Liver (tissue), 10 donors: ENCODE measurements at places on chromosomes 16 and 17.

DNA sequence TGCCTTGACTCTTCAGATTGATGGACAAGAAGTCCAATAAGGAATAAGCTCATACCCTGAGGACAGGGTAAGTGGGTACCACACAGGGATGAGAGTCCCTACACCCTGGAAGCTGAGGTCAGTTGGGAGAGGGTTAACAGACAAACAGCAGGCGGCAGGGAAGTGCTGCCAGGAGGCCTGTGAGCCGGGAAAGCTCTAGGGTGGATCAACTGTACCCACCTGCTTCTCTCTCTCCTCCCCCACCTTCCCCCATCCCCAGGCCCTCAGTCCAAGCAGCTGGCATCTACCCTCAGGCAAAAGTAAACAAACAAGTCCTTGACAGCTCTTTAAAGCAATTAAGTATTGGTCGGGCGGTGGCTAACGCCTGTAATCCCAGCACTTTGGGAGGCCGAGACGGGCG is 20.7 kb upstream of the MYLK3 start:
- no peaks in the 10 kb centered on the region for H3K27me3 ChIP-seq
- H3K36me3 ChIP-seq: no peaks in the 10 kb centered on the region
- DNase-seq: no peak

GRCh38 chr16:14202697-14203096 is 131.6 kb downstream of the MRTFB start:
- H3K27ac ChIP-seq: peak overlapping the region; percentile 55
- no peaks in the 10 kb centered on the region for H3K27me3 ChIP-seq
- no peak for DNase-seq
- no peak overlapping the region for H3K4me3 ChIP-seq

- H3K27me3 ChIP-seq: no peaks in the 10 kb centered on the region
- no peaks in the 10 kb centered on the region for H3K36me3 ChIP-seq
- peak; percentile 81 for DNase-seq
- H3K27ac ChIP-seq: no peak overlapping the region
Measured at GRCh38 chr16:27109666-27110523, 43.2 kb downstream of the C16orf82 start.

GRCh38 chr16:30895627-30896260 is 670 bp upstream of the CTF1 start:
- H3K4me1 ChIP-seq: peaks cover 28% of the 10 kb centered on the region
- H3K27me3 ChIP-seq: no peaks in the 10 kb centered on the region
- H3K36me3 ChIP-seq: no peaks in the 10 kb centered on the region
- H3K4me3 ChIP-seq: no peak overlapping the region
- peak overlapping the region; percentile 94 for H3K27ac ChIP-seq

DNA sequence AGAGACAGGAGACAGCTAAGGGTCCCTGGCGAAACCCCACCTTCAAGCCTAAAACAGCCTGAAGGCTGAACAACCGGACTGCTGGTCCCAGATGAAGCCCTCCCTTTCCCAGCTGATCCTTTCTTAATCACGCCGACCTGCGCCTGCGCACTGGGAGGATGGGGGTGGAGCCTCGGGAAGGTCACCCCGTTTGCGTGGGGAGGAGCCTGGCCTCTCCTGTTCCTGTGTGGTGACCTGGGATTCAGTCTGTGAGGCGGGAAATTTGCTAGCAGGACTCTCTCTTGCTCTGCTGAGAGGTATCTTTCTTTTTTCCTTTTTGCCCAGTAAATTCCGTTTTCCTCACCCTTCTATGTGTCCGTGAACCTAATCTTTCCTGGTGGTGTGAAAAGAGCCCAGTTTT is 9.6 kb downstream of the FAM20A start:
- DNase-seq: no peak
- no peak overlapping the region for H3K27ac ChIP-seq
- H3K27me3 ChIP-seq: no peaks in the 10 kb centered on the region

DNA sequence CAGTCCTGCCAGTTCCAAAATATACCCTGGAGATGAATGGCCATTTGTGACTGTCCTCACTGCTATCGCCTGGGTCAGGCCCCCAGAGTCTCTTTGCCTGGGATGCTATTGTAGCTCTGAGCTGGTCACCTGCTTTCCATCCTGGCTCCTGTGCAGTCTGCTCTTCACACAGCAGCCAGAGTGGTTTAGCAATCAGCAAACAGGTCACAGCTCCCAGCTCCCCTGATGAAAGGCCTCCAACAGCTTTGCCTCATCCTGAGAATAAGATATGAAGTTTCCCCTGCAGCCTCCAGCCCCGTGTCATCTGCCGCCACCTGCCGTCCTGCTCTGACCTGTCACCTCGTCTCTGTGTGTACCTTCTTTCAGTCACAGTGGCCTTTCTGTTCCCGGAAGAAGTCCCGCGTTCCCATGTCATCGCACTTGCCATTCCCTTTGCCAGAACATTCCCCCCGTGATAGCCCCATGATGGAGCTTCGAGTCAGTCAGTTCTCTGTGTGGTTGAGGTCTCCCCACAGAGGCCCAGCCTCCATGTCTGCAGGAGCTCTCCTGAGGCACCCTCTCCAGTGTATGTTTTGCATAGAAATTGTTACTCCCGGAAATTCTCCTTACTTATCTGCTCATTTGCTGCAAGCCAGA is 281.5 kb downstream of the SNX29 start:
- H3K4me3 ChIP-seq: no peak overlapping the region
- H3K36me3 ChIP-seq: no peaks in the 10 kb centered on the region
- DNase-seq: peak; percentile 46
- peaks cover 23% of the 10 kb centered on the region for H3K4me1 ChIP-seq

DNA sequence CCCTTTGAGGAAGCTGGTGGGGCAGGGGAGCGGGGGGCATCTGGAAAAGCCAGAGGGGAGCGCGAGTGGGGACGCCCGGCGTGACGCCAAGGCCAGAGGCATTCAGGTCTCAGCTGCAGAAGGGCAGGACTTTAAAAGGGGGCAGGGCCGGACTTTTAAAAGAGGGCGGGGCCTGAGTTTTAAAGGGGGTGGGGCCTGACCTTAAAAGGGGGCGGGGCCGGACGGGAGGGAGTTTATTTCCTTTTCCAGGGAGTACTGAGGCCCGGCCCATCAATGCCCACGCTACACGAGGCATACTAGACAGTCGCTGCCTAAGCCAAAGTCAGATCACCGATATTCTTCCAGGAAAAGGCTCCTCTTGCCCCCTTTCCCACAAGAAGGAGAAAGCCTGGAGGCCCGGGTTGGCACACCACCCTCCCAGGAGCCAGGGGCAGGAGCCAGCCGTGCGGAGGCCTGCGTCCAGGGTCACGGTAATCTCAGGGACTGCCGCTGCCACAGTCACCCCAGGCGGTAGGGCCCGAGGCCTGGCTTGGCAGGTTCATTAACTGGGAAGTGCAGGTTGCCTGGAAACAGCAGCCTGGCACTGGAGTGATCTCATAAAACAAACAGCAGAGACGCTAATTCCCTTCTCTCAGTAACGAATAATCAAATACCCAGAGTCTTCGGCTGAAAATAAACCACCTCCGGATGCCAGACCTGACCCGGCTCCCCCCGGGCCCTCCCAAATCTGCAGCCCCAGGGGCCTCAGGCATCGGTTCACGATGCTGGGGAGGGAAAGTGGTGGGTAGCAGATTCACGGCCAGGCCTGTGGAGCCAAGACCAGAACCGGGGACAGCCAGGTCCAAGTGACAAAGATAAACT is 90.7 kb downstream of the TIMM22 start:
- DNase-seq: no peak
- H3K4me1 ChIP-seq: peaks cover 3% of the 10 kb centered on the region
- peak overlapping the region; percentile 67 for H3K27ac ChIP-seq
- H3K27me3 ChIP-seq: no peaks in the 10 kb centered on the region

DNA sequence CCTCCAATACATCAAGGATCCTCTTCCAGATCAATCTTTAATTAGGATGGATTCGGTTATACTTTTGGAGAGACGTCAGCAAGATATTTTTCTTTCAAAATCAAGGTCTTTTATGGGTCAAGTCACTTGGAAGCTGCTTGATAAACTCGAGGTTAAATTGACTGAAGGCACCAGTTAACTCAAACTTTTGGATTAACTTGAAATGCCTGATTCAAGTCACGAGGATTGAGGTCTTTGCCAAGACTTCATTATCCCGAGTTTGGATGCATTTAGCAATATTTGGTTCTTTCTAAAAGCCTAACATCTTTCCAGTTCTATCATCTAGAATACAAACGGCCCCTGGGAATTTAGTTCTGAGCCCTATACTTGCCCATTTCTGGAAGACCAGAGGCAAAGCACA is 82.9 kb downstream of the MYH11 start:
- H3K27me3 ChIP-seq: no peaks in the 10 kb centered on the region
- no peaks in the 10 kb centered on the region for H3K36me3 ChIP-seq
- H3K27ac ChIP-seq: no peak overlapping the region
- no peak overlapping the region for H3K4me3 ChIP-seq
- no peaks in the 10 kb centered on the region for H3K4me1 ChIP-seq

DNA sequence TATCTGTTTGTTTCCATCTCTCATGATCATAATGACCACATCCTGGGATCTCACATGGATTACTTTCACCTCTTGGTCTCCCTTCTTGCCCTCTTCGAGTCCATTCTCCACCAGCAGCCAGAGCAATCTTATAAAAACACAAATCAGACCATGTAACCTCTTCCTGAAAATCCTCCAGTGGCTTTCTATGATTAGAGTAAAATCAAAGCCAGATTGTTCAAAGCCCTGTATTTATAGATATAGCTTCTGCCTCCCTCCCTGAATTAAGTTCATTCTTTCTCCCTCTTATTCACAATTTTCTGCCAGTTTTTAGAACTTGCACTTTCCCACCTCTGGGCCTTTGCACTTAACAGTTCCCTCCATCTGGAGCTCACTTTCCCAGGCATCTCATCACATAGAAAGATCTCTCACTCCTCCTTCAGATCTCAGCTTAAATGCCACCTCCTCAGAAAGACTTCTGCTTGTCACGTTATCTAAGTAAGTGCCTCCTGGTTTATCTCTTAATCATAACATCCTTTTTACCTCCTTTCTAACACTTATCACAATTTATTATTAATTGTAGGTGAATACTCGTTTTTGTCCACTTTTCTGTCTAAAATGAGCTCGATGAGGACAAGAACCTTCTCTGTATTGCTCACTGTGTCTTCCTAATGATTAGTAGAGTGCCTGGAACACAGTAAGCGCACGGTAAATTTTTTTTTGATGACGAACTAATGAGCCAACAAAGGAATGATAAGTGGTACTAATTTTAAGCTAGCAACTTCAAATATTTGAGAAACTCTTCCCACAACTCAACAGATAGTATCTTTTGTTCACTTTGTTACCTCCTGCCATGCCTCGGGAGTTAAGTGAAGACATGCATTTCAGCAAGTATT is 80.5 kb downstream of the CYB561 start:
- H3K27ac ChIP-seq: no peak overlapping the region
- no peaks in the 10 kb centered on the region for H3K27me3 ChIP-seq
- no peak overlapping the region for H3K4me3 ChIP-seq
- H3K4me1 ChIP-seq: no peaks in the 10 kb centered on the region
- H3K36me3 ChIP-seq: no peaks in the 10 kb centered on the region
- no peak for DNase-seq

DNA sequence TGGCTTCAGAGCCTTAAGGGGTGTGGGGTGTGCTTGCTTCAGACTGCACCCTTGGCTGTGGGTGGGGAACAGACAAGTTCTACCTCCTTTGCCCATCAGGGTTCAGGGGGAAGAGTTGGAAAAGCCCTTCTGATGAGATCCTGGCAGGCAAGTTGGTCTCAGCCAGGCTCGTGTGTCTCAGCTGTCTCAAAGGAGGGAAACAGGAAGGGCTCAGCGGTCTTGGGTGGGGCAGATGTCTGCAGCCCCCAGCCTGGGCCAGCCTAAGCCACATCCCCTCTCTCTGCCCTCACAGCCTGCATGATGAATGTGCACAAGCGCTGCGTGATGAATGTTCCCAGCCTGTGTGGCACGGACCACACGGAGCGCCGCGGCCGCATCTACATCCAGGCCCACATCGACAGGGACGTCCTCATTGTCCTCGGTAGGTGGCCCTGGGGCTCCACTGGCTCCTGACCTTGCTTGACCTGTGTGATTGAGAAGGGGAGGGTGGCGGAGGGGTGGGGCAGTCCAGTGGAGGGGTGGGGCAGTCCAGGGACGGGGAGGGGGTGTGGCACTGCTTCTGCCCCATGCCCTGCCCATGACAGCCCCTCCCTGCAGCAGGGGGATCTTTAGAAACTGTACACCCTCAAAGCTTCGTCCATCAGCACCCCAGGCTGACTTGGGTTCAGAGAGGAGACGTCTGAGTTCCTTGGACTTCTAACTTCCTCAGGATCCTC is 199.5 kb downstream of the PRKCB start:
- H3K27me3 ChIP-seq: no peaks in the 10 kb centered on the region
- H3K4me3 ChIP-seq: no peak overlapping the region
- no peak for DNase-seq
- H3K4me1 ChIP-seq: no peaks in the 10 kb centered on the region
- no peaks in the 10 kb centered on the region for H3K36me3 ChIP-seq

DNA sequence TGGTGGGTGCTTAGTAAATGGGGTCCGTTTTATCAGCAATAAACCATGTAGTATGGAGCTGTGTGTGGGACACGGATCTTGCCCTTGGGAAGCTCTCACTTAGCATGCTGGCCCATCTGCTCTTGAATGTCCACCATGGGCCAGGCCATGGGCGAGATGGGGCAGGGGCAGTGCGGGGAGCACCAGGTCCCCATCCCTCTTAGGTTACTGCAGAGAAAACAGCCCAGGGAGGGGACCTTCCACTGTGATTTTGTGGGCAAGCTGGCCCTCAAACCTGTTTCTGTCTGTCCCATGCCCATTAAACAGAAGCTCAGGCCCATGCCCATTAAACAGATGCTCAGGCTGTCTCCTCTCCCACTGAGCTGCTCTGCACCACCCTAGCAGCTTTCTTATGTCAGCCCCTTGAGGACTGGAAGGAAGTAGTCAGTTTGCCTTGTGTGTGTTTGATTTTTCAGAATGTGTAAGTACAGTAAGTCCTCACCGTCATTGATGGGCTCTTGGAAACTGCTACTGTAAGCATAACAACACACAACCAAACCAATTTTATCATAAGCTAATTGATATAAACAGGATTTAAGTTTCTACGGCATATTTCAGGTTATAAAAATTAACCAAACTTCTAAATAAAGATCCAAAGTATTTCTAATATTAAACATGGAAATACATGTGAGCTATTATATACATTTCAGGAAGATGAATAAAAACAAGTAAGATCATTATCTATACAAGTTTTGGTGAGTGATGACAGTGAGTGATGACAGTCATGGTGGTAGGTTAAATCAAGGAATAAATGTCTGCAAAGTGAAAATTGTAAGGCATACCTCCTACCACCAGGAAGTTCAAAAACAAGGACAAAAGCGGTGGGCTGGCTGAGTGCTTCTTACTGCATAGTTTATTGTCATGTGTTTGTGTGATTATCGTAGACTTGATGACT is 11.5 kb downstream of the MPRIP start:
- H3K4me3 ChIP-seq: no peak overlapping the region
- peaks cover 43% of the 10 kb centered on the region for H3K4me1 ChIP-seq
- no peak overlapping the region for H3K27ac ChIP-seq
